ENCODE measurements at places on chromosomes 5 and 9.

GRCh38 chr5:134084570-134084969 is 29.9 kb upstream of the TCF7 start:
- DNase-seq: peak; percentile 19

GRCh38 chr5:93578813-93579691 is 2.0 kb downstream of the NR2F1-AS1 start:
- peak; percentile 92 for DNase-seq

DNA sequence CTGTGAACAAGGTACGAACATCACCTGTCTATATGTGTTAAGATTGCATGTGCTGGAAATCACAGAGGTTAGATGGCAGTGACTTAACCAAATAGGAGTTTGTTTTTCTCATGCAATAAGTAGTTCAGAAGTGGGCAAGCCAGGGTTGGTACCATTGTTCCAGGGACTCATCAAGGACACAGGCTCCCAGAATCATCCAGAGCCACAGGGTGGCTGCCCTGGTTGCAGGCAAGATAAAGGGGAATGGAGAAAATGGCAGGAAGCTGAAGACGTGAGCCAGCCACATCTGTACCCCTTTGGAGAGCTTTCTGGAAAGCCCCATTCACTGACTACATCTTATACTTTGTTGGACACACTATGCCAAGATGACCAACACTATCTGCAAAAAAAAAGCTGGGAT is 126.0 kb upstream of the IL12B start:
- no peak for DNase-seq

DNA sequence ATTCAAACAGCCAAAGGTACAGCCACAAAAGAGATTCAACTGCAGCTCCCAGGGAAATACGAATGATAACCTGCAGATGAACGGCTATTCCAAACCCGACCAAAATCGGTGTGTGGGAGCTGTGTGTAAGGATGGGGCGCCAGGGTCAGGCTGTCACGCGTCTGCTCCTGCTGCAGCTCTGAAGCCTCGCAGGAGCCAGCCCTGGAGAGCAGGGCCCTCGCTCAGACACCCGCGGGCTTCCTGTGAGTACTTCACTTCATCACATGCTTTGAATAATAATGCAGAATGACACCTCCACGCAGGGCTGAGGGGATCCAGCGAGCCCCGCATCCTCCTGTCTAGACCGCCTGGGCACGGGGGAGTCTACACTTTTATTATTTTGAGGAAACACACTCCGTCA is 307.5 kb upstream of the IRX2 start:
- no peak for DNase-seq

DNA sequence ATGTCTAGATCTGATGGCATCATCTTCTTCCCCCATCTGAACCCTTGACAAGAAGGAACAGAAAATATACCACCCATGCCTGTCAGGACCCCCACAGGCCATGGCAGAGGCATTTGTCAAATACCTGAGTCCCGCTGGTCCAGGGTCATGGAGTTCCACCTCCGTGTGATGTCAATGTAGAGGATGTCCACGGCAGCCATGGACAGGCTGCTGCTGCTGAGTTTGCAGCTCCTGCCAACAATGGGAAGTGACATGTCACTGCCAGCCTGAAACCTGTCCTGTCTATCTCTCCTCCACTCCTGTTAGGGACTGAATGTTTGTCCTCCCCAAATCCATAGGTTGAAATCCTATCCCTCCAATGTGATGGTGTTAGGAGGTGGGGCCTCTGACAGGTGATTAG is 208.8 kb downstream of the DAB2IP start:
- DNase-seq: no peak

GRCh38 chr9:130446101-130446861 is 1.5 kb downstream of the ASS1 start:
- DNase-seq: peak; percentile 69

DNA sequence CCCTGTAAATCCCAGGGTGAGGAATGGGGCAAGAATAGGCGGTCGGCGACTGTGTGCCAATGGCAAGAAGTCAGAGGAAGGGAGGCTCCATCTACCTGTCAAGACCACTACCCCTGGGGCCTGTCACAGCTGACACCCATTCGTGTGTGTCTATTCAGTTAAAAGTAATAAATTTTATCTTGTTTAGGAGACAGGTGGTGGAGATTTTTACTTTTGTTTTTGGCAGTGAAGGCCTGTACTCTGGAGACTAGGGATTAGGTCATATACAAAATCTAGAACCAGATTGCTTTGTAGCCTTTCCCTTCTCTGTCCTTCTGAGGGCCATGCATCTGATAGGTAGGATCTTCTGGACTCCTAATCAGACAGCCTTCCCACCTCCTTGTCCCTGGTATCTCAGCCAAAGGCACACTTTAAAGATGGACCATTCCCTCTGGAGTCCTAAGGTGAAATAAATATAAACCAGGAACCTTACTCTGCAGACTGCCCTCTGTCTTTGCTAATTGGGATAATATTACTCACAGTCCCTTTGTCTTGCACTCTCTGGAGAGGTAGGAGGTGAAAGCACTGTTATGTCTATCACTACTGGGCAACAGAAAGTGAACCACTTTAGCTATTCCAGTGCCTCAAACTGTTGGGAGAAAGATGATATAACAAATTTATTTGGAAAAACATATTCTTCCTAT is 213.2 kb upstream of the ACTBL2 start:
- DNase-seq: no peak

- DNase-seq: peak; percentile 72
These were observed 1.4 kb downstream of the ADAMTS2 start for GRCh38 chr5:179343719-179344430.

DNA sequence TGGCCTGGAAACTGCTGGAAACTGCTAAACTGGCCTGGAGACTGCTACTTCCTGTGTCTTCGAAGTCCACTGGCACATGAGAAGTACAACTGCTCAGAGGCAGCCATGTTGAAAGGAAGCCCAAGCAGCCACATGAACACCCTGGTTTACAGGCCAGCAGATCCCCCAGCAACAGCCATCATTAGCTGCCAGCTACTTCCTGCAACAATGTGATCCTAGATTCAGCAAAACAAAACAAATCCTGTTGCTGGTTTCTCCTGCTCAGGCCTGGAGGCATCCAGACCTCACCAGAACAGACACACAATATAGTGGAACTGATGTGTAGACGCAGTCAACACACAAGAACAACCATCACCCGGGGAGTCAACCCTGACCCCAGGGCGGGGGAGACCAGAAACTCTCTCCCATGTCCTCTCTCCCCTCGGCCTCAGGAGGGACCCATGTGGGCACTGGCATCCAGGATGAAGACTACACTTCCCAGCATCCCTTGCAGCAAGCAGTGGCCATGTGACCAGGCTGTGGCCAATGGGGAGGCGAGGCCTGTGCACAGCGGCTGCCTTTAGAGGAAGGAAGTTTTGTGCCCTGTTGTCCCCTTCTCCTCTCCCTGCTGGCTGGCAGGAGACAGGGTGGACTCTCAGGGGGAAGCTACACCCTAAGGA is 9.2 kb upstream of the LCN15 start:
- DNase-seq: no peak

GRCh38 chr5:93163010-93163663 is 417.9 kb downstream of the NR2F1-AS1 start:
- DNase-seq: peak; percentile 29

- DNase-seq: no peak
These were observed 4.0 kb downstream of the SAP30L start for GRCh38 chr5:154449786-154450185.

GRCh38 chr9:116395699-116396037 is 242.1 kb downstream of the PAPPA start:
- no peak for DNase-seq

- DNase-seq: no peak
These were observed 21.7 kb upstream of the HMCN2 start for GRCh38 chr9:130243882-130244170.

- no peak for DNase-seq
These were observed 575.3 kb downstream of the RAB3C start for GRCh38 chr5:59158165-59158564.

GRCh38 chr5:139708877-139709581 is 60.9 kb downstream of the CXXC5 start:
- peak; percentile 89 for DNase-seq

GRCh38 chr9:16136451-16136850 is 583.6 kb downstream of the CCDC171 start:
- DNase-seq: no peak

GRCh38 chr9:77707383-77708063 is 59.4 kb upstream of the GNA14 start:
- DNase-seq: no peak

GRCh38 chr9:127463911-127464310 is 12.6 kb downstream of the LRSAM1 start:
- DNase-seq: no peak

DNA sequence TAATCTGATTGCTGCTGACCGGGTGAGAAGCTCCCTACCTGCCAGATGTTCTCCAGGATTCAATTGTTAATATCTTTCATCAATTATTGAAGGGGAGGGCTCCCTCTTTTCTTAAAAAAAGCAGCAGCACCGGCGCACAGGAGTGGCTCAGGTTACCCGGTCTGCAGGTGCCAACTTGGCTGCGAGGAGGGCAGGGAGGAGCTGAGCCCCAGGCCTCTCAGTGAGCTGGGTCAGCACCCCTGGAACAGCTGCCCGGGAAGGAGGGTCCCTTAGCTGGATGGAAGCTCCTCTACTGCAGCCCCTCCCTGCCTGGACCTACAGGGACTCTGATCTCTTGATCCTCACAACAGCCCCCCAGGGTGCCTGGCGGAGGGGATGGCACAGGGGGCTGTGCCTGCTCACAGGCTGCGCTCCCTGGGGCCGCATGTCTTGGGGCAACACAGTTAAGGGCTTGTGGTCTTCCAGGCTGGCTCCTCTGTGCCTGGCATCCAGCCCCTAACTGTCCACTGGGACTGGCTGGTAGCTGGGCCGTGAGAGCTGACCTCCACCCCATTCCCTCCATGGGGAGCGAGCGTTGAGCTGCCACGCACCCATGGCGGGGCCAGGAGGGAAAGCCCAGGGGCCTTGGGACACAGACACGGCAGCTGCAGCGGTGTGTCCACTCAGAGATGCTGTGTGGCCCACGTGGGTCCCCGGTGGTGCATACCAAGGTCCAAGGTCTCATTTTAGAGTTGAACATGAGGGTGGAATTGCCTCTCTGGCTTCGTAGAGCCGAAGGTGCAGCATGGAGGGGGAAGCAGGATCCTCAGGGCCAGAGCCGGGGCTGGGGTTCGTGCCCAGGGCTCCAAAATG is 28.6 kb upstream of the TMEM250 start:
- DNase-seq: no peak

DNA sequence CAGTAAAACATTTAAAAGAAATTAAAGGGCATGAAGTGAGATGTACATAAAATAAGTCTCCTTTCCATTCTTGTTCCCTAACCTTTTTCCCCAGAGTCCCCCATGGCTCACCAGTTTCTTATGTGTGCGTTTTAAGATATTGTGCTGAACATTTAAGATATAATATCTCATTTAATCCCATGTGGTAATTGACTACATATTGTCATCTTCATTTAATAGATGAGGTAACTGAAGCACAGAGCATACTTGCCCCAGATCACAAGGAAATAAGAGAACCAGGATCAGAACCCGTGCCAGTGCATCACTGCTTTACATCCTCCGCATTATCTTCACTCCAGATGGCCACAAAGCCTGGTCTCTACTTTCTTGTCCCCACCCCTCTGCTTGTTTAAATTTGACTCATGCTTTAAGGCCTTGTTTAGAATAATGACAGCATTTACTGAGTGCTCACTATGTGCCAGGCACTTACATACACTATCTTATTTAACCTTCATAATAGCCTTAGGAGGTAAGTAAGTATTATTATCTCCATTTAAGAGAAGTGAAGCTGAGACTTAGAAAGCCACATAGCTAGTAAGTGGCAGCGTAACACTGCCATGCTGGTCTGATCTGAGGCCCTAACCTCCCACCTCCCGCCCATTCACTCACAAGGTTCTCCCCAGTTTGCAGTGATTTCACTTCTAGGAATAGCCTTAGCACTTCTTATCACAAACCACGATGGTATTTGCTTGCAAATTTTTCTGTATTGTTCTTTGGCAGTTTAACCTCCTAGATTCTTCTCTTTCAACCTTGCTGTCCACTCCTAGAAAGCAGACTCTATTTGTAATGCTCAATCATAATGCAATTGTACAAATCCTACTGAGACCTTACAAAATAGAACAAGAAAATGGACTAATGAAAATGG is 78.4 kb upstream of the IL6ST start:
- DNase-seq: no peak

DNA sequence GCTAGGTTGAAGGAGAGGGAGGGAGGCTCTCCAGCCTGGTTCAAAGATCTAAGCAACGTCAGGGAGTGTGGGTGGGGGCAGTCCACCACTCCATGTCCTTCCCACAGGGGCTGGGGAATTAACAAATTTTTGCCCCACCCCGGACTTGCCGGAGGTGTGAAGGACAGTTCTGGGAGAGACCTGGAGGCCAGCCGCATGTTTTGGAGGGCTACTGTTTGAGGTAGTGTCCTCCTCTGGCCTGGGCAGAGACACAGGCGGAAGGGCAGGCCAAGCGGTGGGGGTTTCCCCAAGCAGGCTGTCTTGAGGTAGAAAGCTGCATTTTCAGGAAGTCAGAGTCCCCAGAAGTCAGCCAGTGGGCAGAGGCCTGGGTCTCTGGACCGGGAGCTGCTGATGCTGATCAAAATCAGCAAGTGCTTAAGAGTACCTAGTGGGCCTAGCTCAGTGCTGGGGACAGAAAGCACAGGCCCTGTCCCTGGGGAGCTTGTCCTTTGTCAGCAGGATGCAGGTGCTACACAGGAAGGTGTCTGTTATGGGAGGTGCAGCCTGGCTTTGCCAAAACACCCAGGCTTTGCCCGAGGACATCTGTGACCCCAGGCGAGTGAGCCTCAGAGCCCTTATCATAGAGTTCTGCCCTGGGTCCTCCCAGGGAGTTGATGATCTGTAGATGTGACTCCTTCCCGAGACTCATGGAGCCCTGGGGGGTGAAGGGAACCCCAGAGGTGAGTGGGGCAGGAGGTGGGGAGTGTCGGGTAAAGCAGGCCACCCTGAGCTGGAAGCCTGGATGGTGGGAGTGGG is 18.5 kb downstream of the JADE2 start:
- no peak for DNase-seq

- DNase-seq: no peak
These were observed 43.2 kb upstream of the ANKH start for GRCh38 chr5:14914623-14915260.

GRCh38 chr5:137315109-137315508 is 184.0 kb downstream of the SPOCK1 start:
- DNase-seq: no peak

DNA sequence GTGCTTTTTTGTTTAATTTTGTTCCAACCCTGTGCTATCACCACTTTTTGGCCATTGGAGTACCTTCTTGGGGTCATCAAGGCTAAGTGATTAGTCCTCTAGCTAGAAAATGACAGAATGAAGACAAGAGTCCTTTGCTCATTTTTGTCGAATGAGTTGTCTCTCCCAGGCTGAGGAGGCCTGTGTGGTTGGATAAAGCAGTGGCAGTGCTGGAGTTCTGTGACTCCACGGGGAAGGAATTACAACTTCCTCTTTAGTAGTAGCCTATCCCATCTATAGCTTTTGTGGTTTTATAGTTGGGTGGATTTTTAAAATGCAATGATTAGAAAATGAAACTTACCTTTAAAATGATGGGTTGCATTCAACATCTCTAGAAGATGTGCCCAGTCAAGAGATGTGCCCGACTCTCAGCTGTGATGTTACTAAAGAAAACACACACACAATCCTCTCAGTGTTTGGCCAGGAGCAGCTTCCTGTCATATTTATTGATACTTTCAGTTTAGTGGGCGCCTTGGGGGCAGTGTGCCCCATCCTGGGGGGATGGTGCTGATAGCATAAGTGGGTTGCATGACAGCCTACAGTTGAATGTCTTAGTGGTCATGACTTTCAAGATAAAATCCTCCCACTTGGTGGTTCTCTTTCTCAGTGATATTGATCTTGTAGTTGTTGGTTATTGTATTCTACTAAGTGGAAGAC is 11.9 kb downstream of the OTULINL start:
- no peak for DNase-seq
